ENCODE measurements at places on chromosomes 7 and 10.

DNA sequence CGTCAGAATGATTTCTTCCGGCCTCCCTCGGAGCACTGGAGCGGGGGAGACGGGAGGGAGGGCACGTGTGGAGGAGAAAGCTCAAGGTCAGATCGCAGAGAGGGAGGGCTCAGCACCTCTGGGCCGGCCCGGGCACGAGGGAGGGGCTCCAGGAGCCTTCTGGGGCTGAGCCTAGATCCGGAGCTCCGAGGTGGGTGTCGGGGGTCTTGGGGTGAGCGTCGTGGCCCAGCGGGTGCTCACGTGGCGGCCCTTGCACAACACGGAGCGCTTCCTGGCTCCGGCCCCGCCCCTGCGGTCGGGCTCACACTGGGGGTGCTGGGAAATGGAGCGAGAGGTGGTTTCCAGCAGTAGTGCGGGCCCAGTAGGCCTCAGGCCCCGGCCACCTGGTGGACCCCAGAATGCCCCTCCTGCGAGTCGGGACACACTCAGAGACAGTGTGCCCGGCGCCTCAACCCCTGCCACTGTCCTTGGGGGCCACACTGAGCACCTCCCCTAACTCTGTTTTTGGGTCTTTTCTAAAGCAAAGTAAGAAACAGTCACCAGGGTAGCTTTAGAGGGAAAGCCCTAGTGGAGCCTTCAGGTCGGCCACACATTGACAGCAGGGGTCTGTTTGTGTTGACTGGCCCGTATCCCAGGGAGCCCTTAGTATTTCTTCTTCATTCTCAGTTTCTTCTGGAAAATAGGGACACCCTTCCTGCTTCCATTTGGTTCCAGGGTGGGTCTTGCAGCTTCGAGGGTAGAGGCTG lies 798 bp downstream of the PPIF start:
- H3K4me1 ChIP-seq, result peaks cover 31% of the 10 kb centered on the region
- no peaks in the 10 kb centered on the region for H3K27me3 ChIP-seq
- DNase-seq, result peak; percentile 8
- H3K27ac ChIP-seq, result peak overlapping the region; percentile 90

DNA sequence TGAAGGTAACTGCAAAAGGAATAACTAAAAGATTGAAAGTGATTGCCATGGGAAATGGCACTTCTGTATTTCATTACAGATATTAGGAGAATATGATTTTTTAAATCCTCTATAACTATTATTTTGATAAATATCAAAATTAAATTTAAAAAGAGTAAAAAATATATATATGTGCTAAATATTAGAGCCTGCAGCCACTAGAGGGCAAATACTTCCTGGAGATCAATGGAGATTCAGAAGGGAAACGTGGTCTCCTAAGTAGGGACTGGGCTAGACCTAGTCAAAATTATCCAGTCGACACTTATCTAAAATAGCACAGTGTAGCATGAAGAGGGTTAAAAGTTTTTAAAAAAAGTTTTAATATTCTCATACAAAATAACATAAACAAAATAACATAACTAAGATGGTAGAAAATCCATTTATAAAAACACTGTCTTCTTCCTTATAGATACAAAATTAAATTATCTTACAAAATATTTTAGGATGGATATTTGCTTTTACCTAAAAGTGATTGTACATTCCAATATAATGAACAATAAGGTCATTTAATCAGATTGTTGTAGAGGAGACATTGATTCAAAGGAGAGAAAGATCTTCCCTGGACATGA lies 434.3 kb downstream of the MDFIC start:
- no peak overlapping the region for H3K4me3 ChIP-seq
- H3K27me3 ChIP-seq, result no peaks in the 10 kb centered on the region
- no peaks in the 10 kb centered on the region for H3K36me3 ChIP-seq
- DNase-seq, result peak; percentile 21

DNA sequence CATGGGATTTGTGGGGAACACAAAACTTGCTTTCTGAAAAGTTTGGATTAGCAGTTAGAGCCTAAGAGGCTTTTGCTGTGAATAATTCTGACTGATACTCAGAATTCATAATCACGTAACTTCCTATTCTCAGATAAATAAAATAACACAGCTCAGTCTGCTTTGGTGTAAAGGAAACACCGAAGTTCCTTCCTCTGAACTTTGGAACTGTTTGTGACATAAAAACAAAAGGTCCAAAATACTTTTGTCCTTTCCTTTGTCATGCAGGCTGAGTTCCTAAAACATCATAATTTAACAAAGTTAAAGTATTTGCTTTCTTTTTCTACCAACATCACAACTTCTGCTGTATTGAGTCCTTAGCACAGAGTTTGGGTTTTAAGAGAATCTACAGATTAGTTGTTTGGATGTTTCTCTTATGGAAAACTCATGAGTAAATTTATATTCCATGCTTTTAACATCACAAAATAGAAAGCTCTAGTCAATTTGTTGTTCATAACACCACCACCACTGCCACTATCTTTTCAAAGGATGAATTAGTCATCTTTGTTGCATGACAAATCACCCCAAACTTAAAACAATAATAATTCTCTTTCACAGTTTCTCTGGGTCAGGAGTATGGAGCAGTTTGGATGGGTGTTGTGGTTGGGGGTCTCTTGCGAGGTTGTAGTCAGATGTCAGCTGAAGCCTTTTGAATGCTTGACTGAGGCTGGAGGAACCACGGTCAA lies 123.4 kb downstream of the REEP3 start:
- H3K36me3 ChIP-seq, result no peaks in the 10 kb centered on the region
- no peaks in the 10 kb centered on the region for H3K27me3 ChIP-seq
- no peak overlapping the region for H3K4me3 ChIP-seq
- no peaks in the 10 kb centered on the region for H3K4me1 ChIP-seq
- no peak for DNase-seq

GRCh38 chr7:70455925-70456324 lies 676.0 kb upstream of the GALNT17 start:
- no peaks in the 10 kb centered on the region for H3K4me1 ChIP-seq
- DNase-seq, result no peak
- H3K36me3 ChIP-seq, result no peaks in the 10 kb centered on the region

DNA sequence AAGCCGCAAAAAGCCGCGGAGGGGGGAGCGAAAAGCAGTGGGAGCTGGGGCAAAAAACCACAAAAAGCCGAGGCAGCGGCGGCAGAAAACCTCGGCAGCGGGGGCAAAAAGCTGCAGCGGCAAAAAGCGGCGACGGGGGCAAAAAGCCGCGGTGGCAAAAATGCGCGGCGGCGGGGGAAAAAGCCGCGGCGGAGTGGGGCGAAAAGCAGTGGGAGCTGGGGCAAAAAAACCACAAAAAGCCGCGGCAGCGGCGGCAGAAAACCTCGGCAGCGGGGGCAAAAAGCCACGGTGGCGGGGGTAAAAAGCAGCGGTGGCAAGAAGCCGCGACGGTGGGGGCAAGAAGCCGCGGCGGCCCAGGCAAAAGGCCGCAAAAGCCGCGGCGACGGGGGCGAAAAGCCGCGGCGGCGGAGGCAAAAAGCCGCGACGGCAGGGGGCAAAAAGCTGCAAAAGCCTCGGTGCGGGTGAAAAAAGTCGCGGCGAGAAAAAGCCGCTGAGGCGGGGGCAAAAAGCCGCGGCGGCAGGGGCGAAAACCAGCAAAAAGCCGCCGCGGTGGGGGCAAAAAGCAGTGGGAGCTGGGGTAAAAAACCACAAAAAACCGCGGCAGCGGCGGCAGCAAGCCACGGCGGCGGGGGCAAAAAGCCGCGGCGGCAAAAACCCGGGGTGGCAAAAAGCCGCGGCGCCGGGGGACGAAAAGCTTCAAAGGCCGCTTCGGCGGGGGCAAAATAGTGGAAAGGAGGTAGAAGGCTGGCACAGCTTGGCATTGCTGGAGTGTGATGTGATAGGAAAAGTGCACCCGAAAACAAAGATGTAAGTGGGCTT lies 135.9 kb downstream of the ZNF92 start:
- H3K36me3 ChIP-seq, result no peaks in the 10 kb centered on the region
- H3K4me1 ChIP-seq, result no peaks in the 10 kb centered on the region
- no peak overlapping the region for H3K27ac ChIP-seq
- no peak overlapping the region for H3K4me3 ChIP-seq

- no peak for DNase-seq
- no peaks in the 10 kb centered on the region for H3K4me1 ChIP-seq
- peaks cover 7% of the 10 kb centered on the region for H3K27me3 ChIP-seq
- no peak overlapping the region for H3K4me3 ChIP-seq
- H3K27ac ChIP-seq, result no peak overlapping the region
- no peaks in the 10 kb centered on the region for H3K36me3 ChIP-seq
These were observed 91.3 kb downstream of the DYNC1I1 start for GRCh38 chr7:95863623-95864022.

GRCh38 chr7:129607471-129608120 lies 3.9 kb upstream of the NRF1 start:
- no peaks in the 10 kb centered on the region for H3K36me3 ChIP-seq
- DNase-seq, result no peak
- H3K27me3 ChIP-seq, result no peaks in the 10 kb centered on the region
- no peak overlapping the region for H3K27ac ChIP-seq
- no peak overlapping the region for H3K4me3 ChIP-seq
- no peaks in the 10 kb centered on the region for H3K4me1 ChIP-seq

- peaks cover 19% of the 10 kb centered on the region for H3K4me1 ChIP-seq
- no peaks in the 10 kb centered on the region for H3K36me3 ChIP-seq
- peak overlapping the region; percentile 86 for H3K4me3 ChIP-seq
- no peak for DNase-seq
These were observed 2.1 kb upstream of the HOXA1 start for GRCh38 chr7:27097686-27098577.

DNA sequence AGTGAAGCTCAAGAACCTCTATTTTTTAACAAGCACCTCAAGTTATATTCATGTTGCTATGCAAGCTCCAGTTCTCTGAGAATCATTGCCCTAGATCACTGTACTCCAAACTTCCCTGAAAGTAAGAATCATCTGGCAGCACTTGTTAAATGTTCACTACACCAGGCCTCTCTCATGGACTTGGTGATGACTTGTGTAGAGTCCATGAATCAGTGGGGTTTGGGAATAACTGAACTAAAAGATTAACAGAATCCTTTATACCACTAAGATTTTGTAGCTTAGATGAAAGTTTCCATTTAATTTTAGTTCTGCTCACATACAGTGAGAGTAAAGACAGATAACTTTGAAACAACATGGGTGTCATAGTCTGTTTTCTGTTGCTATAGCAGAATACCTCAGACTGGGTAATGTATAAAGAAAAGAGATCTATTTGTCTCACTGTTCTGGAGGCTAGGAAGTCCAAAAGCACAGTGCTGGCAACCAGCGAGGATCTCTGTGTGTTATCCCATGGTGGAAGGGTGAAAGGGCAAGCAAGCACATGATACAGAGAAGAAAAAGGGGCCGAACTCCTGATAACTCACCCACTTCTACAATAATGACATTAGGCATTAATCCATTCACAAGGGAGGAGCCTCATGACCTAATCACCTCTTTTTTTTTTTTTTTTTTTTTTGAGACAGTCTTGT lies 27.9 kb upstream of the AOAH start:
- H3K4me1 ChIP-seq, result no peaks in the 10 kb centered on the region
- no peak overlapping the region for H3K27ac ChIP-seq
- H3K27me3 ChIP-seq, result peaks cover 9% of the 10 kb centered on the region
- no peak overlapping the region for H3K4me3 ChIP-seq
- no peaks in the 10 kb centered on the region for H3K36me3 ChIP-seq

GRCh38 chr10:82252081-82252480 lies 377.1 kb downstream of the NRG3 start:
- no peak overlapping the region for H3K4me3 ChIP-seq
- DNase-seq, result no peak
- H3K36me3 ChIP-seq, result no peaks in the 10 kb centered on the region
- no peak overlapping the region for H3K27ac ChIP-seq
- no peaks in the 10 kb centered on the region for H3K27me3 ChIP-seq

- H3K27ac ChIP-seq, result no peak overlapping the region
- no peaks in the 10 kb centered on the region for H3K36me3 ChIP-seq
- no peak for DNase-seq
- H3K27me3 ChIP-seq, result no peaks in the 10 kb centered on the region
- no peak overlapping the region for H3K4me3 ChIP-seq
These were observed 3.1 kb downstream of the KLLN start for GRCh38 chr10:87860156-87860795.

DNA sequence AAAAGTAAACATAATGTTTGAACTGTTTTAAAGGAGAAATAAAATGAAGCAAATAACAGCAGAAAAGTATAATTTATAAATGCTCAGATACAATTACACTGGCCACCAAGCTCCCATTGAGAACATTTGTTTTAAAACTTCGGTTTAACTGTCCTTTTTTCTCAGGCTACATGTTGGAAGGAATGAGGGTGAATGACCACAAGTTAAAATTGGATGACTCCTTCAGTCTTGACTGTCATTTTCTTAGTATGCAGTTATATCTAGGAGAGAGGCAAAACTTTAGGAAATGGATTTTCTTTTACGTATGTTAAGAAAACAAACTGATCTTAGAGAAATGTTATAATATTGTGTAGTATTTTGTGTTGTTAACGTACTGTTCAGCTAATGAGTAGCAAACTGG lies 5.0 kb downstream of the TRIM24 start:
- no peak for DNase-seq
- no peak overlapping the region for H3K4me3 ChIP-seq
- no peaks in the 10 kb centered on the region for H3K4me1 ChIP-seq
- no peak overlapping the region for H3K27ac ChIP-seq
- H3K27me3 ChIP-seq, result no peaks in the 10 kb centered on the region

GRCh38 chr7:80686576-80686975 lies 48.1 kb downstream of the CD36 start:
- no peaks in the 10 kb centered on the region for H3K36me3 ChIP-seq
- no peaks in the 10 kb centered on the region for H3K4me1 ChIP-seq
- no peak for DNase-seq
- no peak overlapping the region for H3K4me3 ChIP-seq
- H3K27ac ChIP-seq, result no peak overlapping the region

GRCh38 chr7:43296306-43296705 lies 183.9 kb downstream of the HECW1 start:
- H3K27me3 ChIP-seq, result no peaks in the 10 kb centered on the region
- H3K4me1 ChIP-seq, result peaks cover 10% of the 10 kb centered on the region
- H3K4me3 ChIP-seq, result no peak overlapping the region
- H3K36me3 ChIP-seq, result no peaks in the 10 kb centered on the region
- no peak overlapping the region for H3K27ac ChIP-seq

- H3K4me1 ChIP-seq, result peaks cover 19% of the 10 kb centered on the region
- H3K27me3 ChIP-seq, result no peaks in the 10 kb centered on the region
- no peak for DNase-seq
- no peak overlapping the region for H3K27ac ChIP-seq
These were observed 250.0 kb upstream of the SHH start for GRCh38 chr7:156062286-156062685.

DNA sequence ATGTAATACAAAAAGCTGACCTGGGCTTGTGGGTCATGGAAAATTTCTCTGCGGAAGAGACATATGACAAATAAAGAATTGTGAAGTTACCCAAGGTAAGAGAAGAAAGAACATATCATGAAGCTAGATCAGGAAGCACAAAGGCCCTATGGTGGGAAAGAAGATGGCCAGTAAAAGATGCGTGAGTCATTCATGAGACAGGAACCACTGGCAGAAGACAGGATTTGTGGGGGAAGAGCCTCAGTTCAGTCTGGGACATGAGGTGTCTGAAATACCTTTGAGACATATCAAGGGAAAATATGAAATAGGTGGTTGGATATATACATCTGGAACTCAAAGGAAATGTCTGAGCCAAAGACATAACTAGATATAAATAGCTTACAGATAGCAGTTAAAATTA lies 27.7 kb upstream of the AMPH start:
- no peak overlapping the region for H3K4me3 ChIP-seq
- no peak for DNase-seq
- H3K4me1 ChIP-seq, result no peaks in the 10 kb centered on the region
- H3K36me3 ChIP-seq, result no peaks in the 10 kb centered on the region

All from HCT116 (cell line).